ENCODE measurements at places on chromosomes 1 and 21.

GRCh38 chr1:63662056-63662836 lies 69.0 kb downstream of the PGM1 start:
- DNase-seq: no peak

DNA sequence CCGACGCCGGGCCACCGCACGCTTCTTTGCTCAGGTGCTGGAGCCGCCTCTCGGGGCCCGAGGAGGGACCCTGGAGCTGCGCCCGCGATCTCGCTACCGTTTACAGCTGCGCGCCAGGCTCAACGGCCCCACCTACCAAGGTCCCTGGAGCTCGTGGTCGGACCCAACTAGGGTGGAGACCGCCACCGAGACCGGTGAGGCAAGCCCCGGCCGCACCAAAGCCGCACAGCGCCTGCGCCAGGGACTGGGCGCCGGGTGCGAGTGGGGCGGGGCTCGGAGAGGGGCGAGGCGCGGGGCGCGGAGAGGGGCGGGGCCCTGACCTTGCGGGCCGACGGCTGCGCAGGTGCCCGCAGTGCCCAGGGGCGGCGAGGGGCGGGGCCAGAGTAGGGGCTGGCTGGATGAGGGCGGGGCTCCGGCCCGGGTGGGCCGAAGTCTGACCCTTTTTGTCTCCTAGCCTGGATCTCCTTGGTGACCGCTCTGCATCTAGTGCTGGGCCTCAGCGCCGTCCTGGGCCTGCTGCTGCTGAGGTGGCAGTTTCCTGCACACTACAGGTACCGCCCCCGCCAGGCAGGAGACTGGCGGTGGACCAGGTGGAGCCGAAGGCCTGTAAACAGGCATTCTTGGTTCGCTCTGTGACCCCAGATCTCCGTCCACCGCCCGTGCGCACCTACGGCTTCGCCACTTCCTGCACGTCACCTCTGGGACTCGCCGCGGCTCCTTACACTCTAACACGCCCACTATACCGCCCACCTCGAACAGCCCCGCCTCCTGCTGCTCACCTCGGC lies 9.8 kb upstream of the CDC20 start:
- DNase-seq: peak; percentile 85

DNA sequence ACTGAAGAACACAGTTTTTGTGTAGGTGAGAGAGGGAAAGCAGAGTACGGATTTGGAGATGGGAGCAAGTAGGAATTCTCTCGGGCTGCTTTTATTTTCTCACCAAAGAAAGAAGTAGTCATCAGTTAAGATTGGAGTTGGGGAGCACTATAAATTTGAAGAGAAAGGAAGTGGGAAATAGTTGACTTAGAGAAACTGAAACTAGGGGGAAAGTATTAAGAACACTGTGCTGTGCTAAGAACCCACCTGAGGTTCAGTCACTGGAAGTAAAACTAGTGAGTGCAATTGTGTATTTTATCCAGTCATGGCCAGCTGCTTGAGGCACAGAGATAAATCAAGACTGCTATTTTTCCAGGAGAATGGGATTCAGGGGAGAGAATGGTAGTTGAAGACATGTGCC lies 37.4 kb downstream of the CLCC1 start:
- no peak for DNase-seq

GRCh38 chr1:234913771-234914170 lies 214.9 kb downstream of the TOMM20 start:
- DNase-seq: no peak

All from CD4-positive, alpha-beta T cell treated with Interleukin-10 for 1 hour (primary cell).